ENCODE measurements at places on chromosomes 3 and 15.

- DNase-seq: no peak
These were observed 12.5 kb downstream of the LSAMP start for GRCh38 chr3:116432795-116433194.

GRCh38 chr15:101803676-101804075, 367 bp downstream of the OR4F6 start:
- DNase-seq: no peak

DNA sequence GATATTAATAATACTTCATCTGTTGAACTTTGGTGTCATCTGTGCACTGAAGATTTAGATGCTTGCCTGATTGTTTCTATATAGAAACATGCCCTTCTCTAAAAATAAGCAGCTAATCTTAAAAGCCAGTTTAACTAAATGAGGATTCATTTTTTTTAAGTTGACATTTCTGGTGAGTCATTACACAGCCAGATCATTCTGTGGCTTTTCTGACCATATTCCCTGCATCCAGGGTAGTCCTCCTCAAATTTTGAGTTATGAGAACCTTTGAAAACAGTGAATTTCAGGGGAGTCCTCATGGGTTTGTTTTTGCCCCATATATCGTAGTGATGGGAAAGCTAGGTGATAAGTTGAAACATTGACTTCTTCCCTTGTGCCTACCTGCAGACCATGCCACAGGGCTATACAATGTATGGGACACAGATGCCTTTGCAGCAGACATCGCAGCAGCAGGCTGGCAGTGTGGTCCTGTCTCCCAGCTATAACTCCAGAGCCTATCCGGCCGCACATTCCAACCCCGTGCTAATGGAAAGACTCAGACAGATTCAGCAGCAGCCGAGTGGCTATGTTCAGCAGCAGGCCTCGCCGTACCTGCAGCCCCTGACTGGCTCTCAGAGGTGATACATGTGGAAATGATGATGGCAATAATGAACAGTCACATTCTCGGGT, 26.5 kb upstream of the P2RY12 start:
- no peak for DNase-seq

DNA sequence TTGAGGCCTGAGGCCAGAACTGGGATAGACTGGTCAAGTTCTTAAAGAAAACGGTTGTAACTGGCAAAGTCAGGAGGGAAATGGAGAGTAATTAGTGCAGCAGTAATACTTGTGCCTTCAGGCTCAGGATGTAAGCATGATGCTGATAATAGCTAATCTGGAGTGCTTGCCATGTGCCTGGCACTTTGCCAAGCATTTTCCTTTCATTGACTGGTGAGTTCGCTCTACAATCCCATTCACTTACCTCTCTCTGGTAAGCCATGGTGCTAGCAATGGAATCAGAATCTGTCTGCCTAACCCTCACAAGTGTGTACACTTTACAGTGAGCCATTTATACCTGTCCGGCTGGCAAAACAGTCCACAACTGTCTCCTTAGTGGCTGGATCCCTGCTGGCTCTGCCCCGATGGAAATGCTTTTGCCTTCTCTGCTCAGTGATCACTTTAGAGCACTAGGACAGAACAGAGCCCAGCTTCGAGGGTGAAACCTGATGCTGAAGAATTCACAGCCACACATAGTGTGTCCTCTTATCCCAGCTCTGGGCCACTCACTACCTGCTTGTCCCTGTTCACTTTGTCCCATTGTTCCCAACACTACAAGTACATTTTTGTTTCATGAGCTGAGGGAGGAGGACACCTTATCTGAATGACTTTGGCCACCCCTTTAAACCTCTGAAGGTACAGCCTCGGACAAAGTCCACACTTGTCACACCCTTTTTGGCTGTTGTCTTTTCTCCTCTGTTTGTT, 10.3 kb downstream of the CHP1 start:
- DNase-seq: no peak

DNA sequence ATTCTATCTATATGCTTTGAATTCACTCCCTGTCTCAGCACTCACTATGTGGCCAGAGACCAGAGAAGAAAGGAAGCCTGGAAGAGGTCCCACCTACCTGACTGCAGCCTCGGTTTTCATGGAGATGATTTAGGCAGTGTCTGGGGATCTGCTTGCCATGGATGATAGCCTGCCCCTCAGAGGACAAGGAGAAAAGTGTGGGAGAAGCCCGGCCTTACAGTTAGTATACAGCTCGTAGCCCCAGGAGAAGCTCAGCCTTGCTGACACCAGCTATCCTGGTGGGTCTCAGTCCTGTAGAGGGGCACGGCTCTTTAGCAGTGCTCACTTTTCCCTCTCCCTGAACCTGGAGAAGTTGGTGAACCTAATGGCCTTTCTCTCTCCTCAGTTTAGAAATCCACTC, 25.9 kb upstream of the RTP4 start:
- no peak for DNase-seq

GRCh38 chr3:190401963-190402362, 14.0 kb downstream of the CLDN16 start:
- DNase-seq: no peak

DNA sequence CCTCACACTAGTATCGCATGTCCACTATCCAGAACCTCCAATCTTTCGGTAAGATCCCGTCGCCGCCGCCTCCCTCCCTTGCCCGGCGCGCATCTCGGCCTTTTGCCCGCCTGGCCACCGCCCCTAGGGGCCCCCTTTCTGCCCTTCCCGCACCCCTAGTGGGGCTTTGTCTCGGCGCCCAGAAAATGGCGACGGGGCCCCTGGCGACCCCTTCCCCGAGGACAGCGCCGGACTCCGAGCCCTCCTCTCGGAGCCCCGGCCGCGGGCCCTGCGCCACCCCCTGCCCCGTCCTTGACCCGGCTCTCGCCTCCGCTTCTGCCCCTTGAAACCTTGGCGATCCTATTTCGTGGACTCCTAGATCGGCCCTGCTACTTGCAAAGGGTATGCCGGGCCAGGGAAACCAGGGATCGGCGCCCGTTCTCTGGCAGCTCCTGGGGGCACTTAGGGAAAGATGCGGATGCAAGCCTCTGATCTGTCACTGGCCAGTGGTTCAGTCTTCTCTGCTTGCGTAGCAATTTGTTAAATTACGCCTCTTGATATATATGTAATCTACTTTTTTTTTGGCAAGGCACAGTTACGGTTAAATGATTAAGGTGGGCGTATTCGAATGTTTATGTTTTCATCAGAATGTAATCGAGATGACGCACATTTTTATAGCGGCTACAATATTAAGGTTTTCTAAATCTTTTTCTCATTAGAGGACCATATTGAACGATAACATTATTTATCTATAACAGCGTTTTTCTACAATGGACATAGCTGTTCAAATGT, 603 bp downstream of the EIF1B start:
- DNase-seq: no peak

GRCh38 chr3:16102905-16103364, 71.5 kb upstream of the GALNT15 start:
- DNase-seq: no peak

DNA sequence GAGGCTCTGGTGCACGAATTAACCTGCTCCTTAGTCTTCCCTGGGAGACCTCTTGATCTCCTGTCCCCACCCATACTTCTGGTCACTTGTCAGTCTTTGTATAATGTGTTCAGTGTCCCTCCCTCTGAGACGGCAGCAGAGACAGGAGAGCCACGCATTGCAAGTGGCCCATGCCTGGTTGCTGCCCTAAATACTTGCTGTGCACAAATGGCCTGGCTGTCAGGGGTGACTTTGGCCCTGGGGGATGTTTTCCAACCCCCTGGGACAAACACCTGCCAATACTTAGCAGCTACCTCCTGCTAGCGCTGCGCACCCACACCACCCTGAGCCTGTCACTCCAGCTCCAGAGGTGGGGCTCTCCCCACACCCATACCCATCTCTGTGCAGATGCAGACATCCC, 17.2 kb downstream of the KLF13 start:
- no peak for DNase-seq

- DNase-seq: no peak
These were observed 16.0 kb downstream of the SIAH2 start for GRCh38 chr3:150746791-150747590.

DNA sequence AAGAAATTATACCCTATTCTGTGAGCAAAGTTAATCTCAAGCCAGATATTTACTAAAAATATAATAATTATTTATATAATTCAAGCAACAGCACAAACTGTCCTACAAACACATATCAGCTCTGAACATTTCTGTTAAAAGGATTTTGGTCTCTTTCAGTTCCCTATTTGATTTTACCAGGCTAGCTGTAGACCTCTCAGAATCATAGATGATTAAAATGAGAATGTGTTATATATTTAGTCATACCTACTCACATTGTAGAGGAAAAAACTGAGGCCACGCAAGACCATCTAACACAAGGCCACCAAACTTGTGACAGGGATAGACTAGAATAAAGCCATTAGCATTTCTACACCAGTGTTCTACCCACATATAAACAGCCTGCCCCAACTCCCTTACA, 28.5 kb downstream of the ACKR4 start:
- DNase-seq: no peak

DNA sequence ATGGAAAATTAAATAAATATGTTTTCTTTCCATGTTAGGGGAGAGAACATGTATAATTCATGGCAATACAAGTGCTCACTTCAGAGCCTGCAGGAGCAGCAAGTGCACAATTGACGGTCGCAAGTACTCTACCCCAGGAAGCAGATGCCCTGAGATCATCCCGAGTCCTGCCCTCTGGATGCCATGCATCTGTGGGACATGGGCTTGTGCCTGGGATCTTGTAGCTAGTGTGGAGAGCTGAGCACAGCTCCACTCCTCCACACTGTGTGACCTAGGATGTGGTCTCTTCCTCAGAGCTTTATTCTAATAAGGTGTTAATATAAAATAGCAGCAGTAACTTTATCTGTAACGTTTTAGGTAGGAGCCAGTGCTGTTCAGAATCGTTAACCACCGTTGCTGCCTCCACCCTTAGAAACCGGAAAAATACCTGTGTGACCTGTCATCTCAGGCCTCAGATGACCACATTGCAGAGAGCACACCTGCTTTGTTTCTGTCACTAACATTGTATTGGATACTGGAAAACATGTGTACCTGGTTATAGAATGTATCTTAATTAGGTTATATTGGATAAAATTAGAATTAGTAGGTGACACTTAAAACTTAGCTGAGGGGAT, 105.0 kb upstream of the GOLGA6L6 start:
- no peak for DNase-seq

DNA sequence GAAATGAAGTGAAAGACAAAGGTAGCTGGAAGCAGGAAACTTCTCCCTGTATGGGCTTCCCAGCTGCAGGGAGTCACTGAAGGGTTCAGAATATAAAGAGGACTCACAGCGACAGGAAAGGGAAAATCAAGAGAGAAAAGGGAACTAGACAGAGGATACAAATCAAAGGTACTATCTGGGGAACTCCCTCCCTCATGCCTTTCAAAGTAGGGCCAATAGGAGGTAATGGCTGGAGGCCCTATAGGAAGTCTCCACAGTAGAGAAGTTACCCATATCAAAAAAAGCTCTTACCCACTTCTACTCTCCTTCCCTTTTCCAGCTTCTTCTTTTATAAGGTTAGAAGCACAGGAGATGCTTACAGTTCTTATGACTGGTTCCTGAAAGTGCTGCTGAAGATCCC, 43.5 kb downstream of the FMN1 start:
- no peak for DNase-seq

DNA sequence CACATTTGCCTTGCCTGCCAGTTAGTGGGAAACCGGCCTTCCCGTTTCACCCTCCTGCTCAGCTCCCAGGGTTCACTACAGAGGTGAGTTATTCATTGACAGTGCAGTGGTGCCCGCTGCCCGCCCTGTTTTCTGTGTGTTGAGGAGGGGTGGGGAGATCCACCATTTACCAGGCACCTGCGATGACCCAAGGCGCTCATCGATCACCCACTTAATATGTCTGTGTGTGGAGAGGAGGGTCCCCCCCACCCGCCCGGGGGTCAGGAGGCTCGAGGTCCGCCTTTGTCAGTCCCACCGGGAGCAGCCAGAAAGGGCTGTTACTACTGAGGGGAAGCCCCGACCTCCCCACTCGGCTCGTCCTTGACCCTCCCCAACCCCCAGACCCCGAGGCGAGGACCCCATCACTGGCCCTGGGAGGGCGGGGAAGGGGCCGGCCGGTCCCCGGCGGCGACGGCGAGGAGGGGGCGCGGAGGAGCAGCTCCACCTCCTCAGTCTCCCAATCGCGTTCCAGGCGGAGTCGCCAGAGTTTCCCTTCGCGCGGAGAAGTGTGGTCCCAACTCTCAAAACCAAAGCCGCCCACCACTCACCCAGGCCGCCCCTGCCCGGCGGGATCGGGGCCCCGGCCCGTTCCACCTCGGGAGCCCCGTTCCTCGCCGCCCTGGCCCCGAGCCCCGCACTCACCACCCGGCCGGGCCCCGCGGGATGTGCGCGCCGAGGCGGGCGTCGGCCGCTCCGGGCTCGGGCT, 1.1 kb downstream of the PLXNB1 start:
- no peak for DNase-seq

DNA sequence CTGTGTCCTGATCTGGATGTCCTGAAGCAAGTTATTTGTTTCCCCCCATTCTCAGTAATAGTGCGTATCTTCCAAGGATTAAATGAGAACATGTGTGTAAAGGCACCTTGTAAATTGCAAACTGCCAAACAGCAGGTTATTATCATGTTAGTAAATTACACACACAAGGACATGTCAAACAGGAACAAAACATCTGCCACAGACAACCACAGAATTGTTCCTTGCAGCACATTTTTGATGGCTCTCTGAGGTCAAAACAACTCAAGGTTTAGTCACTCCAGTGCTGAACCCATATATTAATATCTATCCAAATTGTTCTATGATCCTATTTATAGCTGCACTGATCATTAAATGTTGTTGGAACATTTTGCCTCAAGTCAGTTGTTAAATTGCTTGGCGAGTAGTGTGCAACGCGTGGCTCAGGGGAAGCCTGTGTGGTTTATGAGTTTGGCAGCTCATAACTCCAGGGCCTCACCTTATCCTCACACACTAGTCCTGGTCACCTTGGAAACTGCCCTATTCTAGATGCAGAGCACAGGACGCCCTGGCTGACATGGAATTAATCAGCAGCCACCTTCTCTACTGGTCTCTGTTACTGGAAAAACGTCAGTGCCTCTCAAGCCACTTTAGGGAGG, 46.3 kb upstream of the CDV3 start:
- no peak for DNase-seq

GRCh38 chr3:185152410-185153170, at the start of gene C3orf70:
TSS of gene C3orf70 (minus strand) at chr3:185153060. CDS start at chr3:185152823, 237 bp downstream.
- no peak for DNase-seq

DNA sequence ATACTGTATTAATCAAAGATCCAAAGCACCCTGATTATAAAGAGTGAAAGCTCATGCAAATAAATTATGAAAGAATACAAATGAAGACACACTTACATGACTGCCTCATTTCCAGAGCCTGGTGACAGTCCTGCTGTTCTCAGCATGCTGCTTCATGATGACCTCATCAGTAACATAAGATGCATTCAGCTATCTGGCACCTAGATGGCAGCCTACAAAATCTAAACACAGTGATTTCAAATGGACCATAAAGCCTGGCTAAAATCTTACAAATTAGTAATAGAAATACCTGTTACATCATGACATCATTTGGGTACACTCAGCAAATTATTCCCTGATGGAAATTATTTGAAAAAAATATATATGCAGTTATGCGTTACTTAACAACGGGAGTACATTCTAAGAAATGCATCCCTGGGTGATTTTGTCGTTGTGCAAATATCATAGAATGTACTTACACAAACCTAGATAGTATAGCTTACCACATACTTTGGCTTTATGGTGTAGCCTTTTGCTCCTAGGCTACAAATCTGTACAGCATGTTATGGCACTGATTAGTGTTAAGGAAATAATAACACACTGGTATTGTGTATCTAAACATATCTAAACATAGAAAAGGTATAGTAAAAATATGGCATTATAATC, 207.2 kb downstream of the EPHA3 start:
- DNase-seq: no peak

All from stimulated activated CD8-positive, alpha-beta memory T cell treated with anti-CD3 and anti-CD28 coated beads, Interleukin-4, amount 100 ng/mL, for 4 hours (primary cell).